Activated T-cell treated with anti-CD3 and anti-CD28 coated beads for 1 hour (primary cell): ENCODE measurements at places on chromosomes 6 and 20.

- DNase-seq: peak; percentile 60
These were observed 562 bp downstream of the TFEB start for GRCh38 chr6:41734666-41735426.

DNA sequence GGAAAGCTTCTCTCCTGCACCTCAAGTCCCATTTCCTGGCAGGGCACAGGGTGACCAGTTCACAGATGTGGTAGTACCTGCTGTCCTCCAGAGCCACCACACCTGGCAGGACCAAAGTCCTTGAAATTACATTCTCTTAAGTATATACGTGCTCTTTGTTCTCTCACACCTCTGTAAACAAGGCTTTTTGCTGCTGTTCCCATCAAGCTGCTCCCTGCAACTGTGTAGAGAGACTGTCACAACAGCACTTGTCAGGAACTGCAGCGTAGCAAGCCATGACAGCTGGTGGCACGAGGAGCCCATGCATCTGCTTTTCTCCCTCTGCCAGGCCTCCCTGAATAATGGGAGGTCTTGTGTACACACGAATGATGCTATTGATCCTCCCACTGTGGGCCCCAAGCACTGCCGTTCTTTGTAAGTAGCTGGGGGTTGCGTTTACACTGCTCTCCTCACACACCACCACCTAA is 431.8 kb downstream of the CD83 start:
- DNase-seq: no peak

- DNase-seq: no peak
These were observed 78.2 kb upstream of the EEF1E1 start for GRCh38 chr6:8180327-8181159.

DNA sequence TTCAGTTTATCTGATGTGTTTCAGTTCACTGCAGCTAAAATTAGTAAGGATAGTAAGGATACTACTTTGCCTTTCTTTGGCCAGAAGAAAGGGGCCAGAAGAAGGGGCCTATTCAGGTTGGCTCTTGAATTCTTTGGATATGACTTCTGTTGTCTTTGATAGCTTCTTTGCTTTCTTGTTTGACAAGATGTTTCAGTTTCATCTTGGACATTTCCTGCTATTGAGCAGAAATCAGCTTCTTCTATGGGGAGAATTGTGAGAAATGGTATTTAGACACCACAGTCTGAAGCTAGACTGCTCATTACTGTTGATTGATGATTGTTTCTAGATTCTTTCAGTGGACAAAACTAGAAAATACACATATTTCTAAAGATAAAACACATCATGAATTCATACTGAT is 23.2 kb downstream of the L3MBTL3 start:
- DNase-seq: no peak

- DNase-seq: no peak
These were observed 148.5 kb downstream of the RNGTT start for GRCh38 chr6:88814909-88815308.

- no peak for DNase-seq
These were observed 41.0 kb downstream of the NINL start for GRCh38 chr20:25544311-25544710.

DNA sequence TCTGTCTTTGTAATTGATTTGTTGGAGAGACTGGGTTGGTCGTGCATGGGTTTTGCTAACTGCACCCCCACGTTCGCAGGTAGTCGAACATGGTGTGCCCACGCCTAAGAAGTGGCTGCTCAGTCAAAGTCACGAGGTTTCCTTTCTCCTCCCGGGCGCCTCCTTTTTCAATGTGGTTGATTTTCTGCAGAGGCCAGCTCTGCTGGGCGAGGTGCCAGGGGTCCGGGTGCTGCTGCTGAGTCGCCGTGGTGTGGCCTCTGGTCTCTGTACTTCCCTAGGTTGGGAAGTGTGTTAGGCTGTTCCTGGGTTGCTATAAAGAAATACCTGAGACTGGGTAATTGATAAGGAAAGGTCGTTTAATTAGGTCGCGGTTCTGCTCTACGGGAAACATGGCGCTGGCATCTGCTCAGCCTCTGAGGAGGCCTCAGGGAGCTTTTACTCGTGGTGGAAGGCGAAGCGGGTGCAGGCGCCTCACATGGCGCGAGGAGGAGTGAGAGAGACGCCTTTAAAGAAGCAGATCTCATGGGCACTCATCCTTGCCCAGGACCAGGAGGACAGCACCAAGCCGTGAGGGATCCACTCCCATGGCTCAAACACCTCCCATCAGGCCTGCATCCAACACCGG is 14.1 kb downstream of the OSBPL2 start:
- DNase-seq: no peak

- no peak for DNase-seq
These were observed 484.8 kb downstream of the PREX1 start for GRCh38 chr20:48342822-48343513.

- no peak for DNase-seq
These were observed 38.9 kb downstream of the LRP11 start for GRCh38 chr6:149825292-149825691.

- DNase-seq: no peak
These were observed 143.4 kb downstream of the FAM83B start for GRCh38 chr6:54990001-54990400.

DNA sequence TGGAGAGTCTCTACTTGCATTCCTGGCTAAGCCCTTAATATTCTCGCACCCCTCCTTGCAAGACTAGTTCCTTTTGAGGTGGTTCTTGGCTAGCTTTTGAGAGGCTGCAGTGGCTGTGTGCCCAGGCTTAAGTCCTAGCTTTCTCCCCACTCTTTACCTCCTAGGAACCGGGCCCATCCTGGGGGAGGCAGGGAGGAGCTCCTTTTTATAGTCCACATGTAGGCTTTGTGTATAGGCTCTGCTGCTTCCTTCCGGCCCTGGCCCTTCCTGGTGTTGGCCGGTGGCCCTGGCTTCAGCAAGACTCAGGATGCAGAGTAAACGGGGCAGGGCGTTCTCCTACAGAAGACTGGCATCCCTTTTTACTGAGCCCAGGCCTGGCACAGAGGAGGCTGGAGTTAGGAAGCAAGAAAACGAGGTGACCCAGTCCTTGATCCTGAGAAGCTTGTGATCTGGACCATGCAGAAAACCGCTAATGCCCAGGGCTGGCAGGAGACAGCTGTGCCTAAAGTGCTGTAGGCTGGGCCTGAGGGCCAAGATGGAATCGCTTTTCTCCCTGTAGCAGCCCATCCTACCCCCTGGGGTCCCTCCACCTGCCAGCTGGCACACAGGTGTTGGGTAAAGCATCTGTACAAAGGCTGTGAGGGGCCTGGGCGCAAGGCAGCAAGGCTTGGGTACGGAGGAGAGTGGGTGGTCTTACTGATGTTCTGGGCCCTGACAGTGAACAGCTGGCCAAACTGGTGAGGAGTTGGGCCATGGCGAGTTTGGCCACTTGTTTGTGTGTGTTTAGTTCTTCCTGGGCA is 8.7 kb downstream of the PLCG1 start:
- no peak for DNase-seq

DNA sequence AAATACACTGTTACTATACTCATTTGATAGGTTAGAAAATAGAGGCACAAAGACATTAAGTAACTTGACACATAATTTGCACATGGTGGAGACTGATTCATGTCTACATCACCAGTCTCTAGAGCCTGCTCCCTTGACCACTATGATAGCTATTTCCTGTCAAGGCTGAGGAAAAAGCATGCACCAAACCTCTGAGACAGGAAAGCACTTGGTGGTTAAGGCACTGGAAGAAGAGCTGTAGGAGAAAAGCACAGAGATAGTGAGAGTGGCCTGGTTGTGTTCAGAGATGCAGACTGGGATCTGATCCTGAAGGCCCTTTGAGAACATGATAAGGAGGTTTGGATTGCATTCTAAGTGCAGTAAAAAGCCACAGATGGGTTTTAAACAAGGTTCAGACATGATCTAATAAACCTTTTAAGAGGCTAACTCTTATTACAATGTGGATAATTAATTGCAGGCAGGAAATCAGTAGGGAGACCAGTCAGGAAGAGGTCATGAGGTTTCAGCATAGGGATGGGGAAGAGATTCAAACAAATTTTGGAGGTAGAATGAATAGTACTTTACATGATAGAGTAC is 168.9 kb downstream of the PHF3 start:
- DNase-seq: no peak

- DNase-seq: no peak
These were observed 11.9 kb downstream of the BHLHE23 start for GRCh38 chr20:62994869-62995281.

DNA sequence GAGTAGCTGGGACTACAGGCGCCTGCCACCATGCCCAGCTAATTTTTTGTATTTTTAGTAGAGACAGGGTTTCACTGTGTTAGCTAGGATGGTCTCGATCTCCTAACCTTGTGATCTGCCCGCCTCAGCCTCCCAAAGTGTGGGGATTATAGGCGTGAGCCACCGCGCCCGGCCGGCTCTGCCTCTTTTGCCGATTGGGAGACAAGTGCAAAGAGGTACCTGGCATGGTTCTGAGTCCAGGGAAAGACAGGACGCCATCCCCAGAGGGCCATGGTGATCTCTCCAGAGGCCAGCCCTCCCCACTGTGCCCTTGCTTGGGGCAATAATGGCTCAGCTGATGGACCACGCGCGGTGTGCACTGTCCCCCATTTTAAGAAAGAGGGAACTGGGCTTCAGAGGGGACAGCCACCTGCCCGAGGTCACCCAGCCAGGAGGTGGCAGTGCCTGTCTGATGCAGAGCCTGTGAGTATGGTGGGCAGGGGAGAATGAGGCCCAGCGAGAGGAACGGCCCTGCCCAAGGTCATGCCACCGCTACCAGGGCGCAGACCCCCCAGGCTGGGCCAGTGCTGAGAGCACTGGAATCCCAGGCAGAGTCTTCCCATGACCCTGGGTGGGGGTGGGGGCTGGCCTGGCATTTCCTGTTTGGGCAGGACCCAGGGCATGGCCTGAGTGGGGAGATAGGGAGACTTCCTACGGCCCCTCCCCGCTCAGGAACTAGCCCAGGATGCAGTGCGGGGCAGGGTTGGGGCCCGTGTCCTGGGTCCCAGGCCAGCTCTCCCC is 61.0 kb downstream of the SNAI1 start:
- DNase-seq: no peak

GRCh38 chr6:135268740-135269139 is 87.6 kb downstream of the MYB start:
- no peak for DNase-seq

DNA sequence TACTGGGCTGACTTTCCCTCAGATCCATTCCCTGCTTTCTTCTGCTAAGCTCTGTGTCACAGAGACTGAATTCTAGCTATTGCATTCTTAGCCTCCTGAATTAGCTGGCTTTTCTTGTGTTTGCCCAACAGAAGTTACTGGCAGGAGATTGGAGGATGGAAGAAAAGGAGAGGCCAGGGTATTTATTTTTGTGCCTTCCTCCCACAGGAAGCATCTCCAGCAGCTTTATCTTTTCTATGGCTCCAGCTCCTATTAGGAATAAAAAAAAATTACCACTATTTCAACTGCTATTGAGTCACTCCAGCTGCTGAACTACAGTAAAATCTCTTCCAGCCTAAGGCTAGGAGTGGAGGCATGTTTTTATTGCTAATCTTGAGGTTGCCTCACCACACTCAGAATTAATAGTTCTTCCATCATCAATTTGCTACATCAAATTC is 492.4 kb downstream of the RFPL4B start:
- no peak for DNase-seq

- no peak for DNase-seq
These were observed 53.4 kb downstream of the HIVEP1 start for GRCh38 chr6:12065321-12066140.

GRCh38 chr6:166156942-166157341 is 10.7 kb downstream of the TBXT start:
- DNase-seq: no peak

DNA sequence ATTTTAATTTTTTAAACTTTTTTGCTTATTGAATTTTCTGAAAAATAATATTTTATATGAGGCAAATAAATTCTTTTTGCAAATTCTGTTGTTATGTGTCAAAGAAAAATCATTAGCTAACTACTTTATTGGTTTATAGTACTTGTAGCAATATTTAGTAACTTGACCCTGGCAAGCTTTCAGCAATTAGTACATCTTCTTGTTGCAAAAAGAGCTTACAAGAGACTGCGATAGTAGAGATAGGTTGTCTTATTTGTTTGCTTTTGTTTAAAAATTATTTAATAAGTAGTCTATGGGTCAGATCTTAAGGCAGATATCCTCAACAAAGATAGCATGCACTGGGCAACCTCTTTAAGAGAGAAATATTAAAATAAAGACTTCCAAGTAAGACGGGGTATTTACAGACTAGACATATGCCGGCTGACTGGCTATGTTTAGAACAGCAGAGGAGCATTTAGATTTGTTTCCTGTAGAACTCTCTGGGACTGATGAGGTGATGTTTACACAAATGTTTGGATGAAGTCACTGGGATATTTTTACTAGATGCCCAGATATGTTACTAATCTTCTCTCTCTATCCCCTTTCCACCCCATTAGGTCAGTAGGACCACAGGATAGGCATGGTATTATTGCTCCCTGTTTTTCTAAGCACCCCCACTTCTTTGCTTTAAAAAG is 25.0 kb downstream of the VGLL2 start:
- DNase-seq: no peak

DNA sequence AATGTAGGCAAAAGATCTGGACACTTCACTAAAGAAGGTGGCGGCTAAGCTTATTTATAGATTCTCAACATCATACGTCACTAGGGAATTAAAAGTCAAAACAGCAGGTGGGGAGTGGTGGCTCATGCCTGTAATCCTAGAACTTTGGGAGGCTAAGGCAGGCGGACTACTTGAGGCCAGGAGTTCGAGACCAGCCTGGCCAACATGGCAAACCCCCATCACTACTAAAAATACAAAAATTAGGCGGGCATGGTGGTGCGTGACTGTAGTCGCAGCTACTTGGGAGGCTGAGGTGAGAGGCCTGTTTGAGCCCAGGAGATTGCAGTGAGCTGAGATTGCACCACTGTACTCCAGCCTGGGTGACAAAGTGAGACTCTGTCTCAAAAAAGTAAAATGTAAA is 74.6 kb downstream of the GPX5 start:
- no peak for DNase-seq

DNA sequence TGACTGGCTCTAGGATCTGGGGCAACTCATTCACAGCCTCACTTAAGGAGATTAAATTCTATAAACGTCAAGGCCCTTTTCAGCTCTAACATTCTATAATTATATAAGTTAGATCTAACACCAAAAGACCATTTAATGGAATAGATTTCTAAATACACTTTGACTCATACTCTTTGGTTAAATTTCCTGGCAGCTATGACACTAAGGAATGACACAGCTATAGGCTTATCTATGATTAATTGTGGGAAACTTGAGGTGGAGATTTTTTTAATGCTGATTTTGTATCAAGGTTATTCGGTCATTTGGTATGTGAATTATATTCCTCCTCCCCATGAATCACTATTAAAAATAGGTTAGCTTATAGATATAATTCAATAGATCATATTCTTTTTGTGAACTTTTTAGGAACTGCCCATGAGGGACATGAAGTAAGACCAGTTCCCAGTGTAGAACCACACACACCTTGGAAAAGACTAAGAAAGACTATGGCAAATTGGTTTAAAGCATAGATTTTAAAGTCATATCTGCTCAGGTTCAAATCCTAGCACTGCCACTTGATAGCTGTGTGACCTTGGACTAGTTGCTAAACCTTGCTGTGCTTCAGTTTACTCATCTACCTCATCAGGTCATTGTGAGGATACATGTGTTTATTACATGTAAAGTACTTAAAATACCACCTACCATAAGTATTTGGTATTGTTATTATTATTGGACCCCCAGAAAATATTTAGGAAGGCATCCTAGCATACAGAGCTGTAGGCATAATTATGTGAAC is 116.0 kb downstream of the CRYBG1 start:
- DNase-seq: no peak
